ENCODE measurements at places on chromosomes 11 and 22.

GRCh38 chr11:285894-286220 lies 3.1 kb upstream of the PGGHG start:
- no peak for DNase-seq

GRCh38 chr11:99937330-99937729 lies 749.8 kb upstream of the ARHGAP42 start:
- DNase-seq, result no peak

- DNase-seq, result no peak
Observed at GRCh38 chr11:70226967-70227366, 23.9 kb downstream of the FADD start.

DNA sequence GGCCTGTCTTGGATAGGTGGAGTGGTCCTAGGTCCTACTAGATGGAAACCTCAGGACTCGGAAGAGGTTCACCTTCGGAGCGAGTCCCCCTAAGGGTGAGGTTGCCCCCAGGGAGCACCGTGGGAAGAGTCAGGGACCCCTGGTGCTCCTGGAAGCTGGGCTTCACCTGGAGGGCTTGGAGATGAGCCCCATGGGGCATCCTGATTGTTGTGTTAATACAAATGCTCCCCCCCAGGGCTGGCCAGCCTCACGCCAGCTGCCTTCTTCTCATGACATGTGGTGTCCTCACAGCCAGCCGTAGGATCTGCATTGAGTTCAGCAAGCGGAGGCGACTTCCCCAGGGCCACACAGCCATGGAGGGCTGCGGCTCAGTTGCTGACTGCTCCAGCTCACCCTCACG lies 1487.5 kb downstream of the BRD1 start:
- no peak for DNase-seq

DNA sequence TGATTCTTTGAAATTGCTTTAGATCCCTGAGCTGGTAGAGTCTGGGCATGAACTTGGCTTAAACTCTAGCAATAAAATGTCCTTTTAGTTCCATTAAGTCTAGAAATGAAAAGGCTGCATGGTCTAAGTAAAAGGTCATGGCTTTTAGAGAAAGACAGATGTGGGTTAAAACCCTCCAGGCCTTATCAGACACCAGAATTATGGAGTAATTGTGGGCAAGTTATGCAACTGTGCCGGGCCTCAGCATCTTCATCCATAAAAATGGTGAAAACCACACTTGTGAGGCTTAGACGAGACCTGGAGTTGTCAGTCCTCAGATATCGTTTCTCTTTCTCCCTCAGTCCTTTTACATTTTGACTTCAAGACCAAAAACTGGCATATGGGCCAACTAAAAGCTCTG lies 597.9 kb upstream of the KIRREL3 start:
- no peak for DNase-seq

- peak; percentile 2 for DNase-seq
Observed at GRCh38 chr11:65853246-65853979, 4.6 kb downstream of the CFL1 start.

DNA sequence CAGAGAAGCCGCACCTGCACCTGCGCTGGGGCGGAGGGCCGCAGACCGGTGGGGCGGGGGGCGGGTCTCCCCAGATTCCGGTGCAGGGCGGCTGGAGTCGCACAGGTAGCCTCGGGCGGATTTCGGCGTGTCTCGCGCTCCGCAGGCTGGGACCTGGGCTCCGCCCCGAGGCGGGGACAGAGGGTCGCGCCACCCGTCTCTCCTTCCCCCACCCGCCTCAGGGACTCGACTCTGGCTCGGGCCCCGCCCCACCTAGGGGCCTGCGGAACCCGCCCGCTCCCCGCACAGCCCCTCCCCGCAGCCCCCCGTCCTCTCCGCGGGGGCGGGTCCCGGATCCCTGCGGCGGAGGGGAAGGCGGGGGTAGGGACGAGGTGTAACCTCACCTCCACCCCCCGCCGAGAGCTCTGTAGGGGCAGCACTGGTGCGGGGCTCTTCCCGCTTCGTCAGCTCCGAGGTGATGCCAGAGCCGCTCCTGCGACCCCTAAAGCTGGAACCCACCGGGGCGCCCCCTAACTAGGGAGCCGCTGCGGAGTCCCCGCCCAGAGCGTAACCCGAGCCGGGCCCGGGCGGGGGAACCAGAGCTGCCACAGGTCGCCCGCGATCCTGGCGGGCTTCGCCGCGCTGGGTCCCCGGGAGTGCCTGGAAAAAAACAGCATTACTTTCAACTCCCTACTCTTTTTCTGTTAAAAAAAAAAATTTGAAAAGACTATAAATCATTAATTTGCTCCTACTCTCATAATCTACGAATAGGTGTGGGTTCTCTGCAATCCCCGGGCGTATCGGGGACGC lies at the start of gene SLC29A2:
Gene SLC29A2, minus strand, starts transcription at position 134 of the 789 bp plus-strand sequence. CDS start 169 bp downstream, outside the sequence.
- peak; percentile 41 for DNase-seq

GRCh38 chr11:130168105-130168504 lies 8.5 kb downstream of the ST14 start:
- no peak for DNase-seq

DNA sequence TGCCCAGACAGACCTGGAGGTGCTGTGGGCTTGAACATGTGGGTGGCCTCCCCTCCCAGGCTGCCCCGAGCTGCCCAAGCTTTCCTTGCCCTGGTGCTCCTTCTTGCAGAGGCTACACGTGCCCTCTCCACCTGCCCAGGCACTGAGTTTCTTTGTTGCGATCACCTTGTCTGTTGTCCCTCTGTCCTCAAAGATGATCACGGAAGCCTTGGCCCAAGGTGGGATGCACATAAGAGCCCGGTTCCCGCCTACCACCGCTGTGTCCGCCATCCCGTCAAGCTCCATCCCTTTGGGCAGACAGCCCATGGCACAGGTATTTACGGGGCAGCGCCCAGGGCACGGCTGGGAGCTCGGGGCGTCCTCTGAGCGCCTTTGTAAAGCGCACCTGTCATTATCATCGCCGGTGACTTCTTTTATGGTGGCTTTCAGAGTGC lies 67.5 kb downstream of the MED15 start:
- no peak for DNase-seq

DNA sequence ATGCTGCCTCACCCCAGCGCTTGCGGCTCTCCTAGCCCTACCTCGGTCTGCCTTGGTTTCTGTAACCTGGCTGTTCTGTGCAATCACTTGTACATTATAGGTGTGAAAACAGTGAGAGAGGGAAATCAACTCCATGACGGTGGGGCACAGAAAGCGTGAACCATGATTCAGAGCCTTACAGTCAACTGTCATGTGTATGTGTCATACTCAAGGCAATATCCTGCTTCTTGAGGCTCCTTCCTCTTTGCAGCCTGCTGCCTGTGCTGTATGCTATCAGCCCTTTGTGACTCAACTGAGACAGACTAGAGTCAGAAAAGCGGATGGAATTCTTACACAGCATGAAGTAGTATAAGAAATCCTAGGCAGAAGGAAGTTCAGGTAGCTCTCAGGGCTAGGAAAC lies 2.1 kb downstream of the NRIP3 start:
- DNase-seq, result peak; percentile 60

GRCh38 chr11:111571829-111572501 lies 30.3 kb upstream of the SIK2 start:
- DNase-seq, result peak; percentile 59

GRCh38 chr11:21177379-21177778 lies 508.0 kb downstream of the NELL1 start:
- no peak for DNase-seq

DNA sequence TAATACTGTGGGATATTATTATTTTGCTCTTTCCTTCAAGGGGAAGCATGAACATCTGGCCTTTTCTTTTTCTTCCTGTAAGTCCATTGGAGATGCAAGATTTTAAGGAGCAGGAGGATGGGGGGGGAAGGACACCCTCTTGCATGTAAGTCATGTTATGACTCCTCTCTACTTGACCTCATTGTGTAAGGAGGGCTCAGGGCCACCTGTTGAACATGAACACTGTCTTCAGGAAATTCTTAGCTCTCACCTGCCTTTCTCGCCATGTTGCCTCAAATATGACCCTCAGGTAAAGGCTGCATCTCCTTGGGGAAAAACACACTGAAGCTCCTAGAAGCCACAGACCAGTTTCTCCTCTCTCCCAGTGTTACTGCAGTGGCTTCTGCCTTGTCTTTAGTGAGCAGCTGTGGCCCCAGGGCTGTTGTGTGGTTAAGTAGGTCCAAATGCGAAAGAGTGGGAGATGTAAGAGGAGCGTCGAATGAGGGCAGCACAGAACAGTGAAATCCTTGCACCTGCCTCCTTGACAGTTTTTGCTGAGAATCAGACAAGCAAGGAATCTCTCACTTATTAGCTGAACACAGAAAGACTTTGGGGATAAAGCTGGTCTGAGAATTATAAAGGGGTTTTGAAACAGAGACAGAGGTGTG lies 1.3 kb upstream of the RAG1 start:
- DNase-seq, result no peak

DNA sequence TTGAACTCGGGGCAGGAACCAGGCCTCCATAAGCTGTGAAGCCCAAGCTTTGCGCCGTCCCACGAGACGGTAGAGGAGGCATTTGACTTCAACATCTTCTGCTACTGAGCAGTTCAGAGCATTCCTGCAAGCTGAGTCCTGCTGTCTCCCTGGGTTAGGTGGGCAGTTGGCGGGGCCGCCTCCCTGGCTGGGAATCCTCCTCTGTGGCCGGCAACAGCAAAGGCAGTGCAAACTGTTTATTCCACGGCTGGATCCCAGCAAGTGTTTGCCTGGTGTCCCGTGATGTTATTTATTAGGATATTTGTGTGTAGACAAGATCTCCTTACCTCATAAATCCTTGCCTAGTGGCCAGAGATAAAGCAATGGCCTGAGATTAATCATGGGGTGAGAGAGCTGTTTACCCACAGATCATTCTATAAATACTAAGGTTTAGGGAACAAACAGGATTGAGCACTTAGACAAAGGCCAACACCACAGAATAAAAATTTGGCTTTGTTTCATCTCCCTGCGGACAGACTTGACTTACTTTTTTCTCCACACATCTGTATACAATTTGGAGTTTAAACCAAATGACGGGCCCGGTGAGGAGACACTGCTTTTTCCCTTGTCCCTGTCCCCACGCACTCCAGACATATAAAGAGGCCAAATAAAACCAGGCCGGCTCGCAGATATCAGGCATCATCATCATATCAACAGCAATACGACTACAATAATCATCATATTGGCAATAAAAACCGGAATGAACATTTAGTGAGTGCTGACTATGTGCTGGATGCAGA lies 63.4 kb downstream of the NAT10 start:
- DNase-seq, result peak; percentile 58

- DNase-seq, result no peak
Observed at GRCh38 chr11:58055806-58056401, 25.2 kb downstream of the OR6Q1 start.

GRCh38 chr11:94593030-94593429 lies 25.9 kb downstream of the PIWIL4 start:
- DNase-seq, result no peak

DNA sequence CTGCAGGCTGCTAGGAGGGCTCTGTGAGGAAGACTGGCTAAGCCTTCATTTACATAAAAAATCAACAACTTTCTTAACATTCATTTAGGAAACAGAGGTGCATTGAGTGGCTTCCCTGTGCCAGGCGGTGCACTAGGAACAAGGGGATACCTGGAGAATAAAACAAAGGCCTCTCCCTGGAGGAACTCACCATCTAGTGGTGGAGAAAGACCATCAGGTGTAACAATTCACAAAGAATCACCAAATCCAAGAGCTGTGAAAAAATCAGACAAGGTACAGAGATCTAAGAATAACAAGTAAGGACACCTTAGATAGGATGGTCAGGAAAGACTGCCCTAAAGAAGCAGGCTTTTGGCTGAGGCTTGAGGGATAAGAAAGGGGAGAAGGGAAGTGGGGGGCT lies 40.3 kb downstream of the CSNK2A3 start:
- DNase-seq, result no peak

GRCh38 chr11:117551761-117552343 lies 224.2 kb downstream of the CEP164 start:
- DNase-seq, result no peak

- no peak for DNase-seq
Observed at GRCh38 chr11:60242740-60243239, at the start of gene MS4A4E. MS4A4E (minus strand) TSS chr11:60243137; CDS start chr11:60230055, 13,082 bp downstream.

- no peak for DNase-seq
Observed at GRCh38 chr11:85647078-85647477, 689 bp upstream of the TMEM126A start.

DNA sequence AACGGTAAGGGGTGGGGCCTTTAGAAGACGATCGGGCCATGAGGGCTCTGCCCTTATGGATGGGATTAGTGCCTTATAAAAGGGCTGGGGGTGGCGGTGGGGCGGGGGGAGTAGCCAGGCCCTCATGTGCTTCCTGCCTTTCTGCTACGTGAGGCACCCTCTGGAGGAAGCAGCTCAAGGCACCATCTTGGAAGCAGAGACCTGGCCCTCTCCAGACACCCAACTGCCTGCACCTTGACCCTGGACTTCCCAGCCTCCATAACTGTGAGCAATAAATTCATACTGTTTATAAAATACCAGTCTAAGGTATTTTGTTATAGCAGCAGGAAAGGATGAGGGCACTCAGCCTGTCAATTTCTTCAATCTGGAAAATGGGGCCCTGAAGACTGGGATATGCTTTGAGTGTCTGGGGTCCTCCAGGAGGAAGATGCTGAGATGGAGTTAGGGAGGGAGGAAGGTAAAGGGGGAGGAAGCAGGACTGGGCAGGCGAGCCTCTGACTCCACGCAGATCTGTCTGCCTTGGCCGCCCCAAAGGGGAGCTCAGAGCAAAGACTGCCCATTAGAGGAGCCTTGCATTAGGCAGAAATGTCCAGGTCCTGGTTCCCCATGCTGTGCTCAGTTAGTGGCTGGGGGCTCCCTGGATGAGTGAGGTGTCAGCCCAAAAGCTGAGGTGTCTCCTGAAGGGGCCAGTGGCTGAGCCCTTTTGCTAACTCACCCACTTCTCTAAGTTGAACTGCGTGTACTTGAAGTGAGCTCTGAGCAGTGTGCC lies 5.3 kb downstream of the CABP2 start:
- DNase-seq, result no peak

DNA sequence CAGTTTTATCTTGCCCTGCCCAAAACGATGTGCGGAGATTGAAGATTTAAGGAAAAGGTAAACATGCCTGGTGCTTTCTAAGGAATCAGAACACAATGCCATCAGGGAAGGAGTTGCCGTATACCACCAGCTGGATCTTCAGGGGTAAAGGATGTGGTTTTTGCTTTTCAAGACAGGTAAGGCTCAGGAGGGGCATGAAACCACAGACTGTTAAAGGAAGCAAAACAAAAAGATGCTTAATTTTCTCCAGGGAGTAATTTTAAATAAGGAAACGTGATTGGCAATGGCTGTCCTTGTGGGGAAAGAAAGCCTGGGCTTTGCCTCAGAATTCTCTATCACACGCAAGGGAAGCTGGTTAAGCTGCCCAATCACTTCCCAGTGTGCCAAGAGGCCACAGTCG lies 655.6 kb downstream of the OPCML start:
- no peak for DNase-seq

DNA sequence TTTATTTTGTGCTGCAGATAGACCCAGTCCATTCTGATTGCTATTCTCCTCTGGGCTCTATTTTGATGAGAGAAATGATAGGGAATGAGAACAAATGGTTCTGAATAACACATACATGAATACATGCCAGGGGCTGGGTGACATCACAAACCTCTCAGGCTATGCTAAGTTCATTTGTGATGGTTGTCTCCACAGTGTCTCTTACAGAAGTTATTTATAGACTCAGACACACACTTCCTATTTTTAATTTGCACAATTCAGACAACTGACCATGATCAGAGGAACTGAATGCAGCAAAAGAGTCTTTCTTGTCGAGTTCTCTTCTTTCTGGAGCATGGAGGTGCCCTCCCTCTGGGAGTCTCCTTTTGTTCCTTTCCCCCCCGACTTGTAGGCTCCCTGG lies 991.7 kb downstream of the OPCML start:
- no peak for DNase-seq
